ENCODE measurements at places on chromosomes 7 and 10. TPM values are rescaled to one million over a fixed set of nuclear protein-coding genes. Genes with fewer than 3 reads are reported as not detected.

VPS50 gene
- total RNA-seq, result 38.3 TPM

CPA5 gene
- total RNA-seq, result 1.5 TPM

DLX6 gene
- total RNA-seq, result 0.20 TPM

PSD gene
- 7.5 TPM for total RNA-seq

PRF1 gene
- 0.79 TPM for total RNA-seq

GTF2IRD1 gene
- 18.1 TPM for total RNA-seq

UTF1 gene
- total RNA-seq, result not detected

PAPOLB gene
- 0.30 TPM for total RNA-seq

AKR1B15 gene
- not detected for total RNA-seq

BAIAP2L1 gene
- total RNA-seq, result 7.6 TPM

CALML5 gene
- 133 TPM for total RNA-seq

SLC29A4 gene
- 4.9 TPM for total RNA-seq

ACTL6B gene
- not detected for total RNA-seq

CUBN gene
- 18.1 TPM for total RNA-seq

SOSTDC1 gene
- total RNA-seq, result 58.9 TPM

CPEB3 gene
- total RNA-seq, result 2.6 TPM

EPO gene
- total RNA-seq, result not detected

KAT6B gene
- 69.3 TPM for total RNA-seq

ASAH2 gene
- total RNA-seq, result 0.49 TPM

CTTNBP2 gene
- total RNA-seq, result 5.5 TPM

KCP gene
- total RNA-seq, result 1.4 TPM

SPAM1 gene
- total RNA-seq, result not detected

FKBP6 gene
- not detected for total RNA-seq

OR2A42 gene
- 0.10 TPM for total RNA-seq

CRYGN gene
- not detected for total RNA-seq

GRCh38 chr7:11491811-11492210, 340.2 kb downstream of the THSD7A start:
- DNase-seq, result no peak

GRCh38 chr7:113550966-113551365, 367.8 kb downstream of the PPP1R3A start:
- no peak for DNase-seq

GRCh38 chr7:43553999-43554398, 28.9 kb upstream of the STK17A start:
- no peak for DNase-seq

GRCh38 chr7:16492513-16493062, 27.1 kb upstream of the SOSTDC1 start:
- no peak for DNase-seq

- no peak for DNase-seq
These were observed 45.5 kb upstream of the PIK3CG start for GRCh38 chr7:106819546-106819945.

GRCh38 chr7:131690441-131690840, 134.0 kb upstream of the PODXL start:
- DNase-seq, result no peak

- no peak for DNase-seq
These were observed 161.0 kb downstream of the SEM1 start for GRCh38 chr7:96548664-96549063.

- DNase-seq, result no peak
These were observed 22.2 kb downstream of the MMS19 start for GRCh38 chr10:97475936-97476594.

DNA sequence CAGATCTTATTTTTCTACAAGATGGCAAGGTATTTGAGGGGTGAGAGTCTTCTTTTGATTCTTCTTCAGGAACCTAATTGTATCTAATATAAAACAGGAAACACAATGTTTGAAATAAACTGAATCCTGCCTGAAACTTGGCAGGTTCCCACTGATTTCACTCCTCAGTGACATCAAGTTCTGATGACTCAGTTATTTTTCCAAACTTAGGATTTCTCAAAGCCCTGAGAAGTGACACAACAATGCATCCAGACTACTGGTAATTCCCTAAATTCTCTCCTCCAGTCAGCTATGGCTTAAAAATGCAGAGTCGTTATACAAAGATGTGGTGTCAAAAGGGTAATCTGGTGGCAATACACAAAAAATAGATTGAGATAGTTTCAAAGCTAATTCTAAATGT, 80.9 kb downstream of the ABLIM1 start:
- DNase-seq, result no peak

DNA sequence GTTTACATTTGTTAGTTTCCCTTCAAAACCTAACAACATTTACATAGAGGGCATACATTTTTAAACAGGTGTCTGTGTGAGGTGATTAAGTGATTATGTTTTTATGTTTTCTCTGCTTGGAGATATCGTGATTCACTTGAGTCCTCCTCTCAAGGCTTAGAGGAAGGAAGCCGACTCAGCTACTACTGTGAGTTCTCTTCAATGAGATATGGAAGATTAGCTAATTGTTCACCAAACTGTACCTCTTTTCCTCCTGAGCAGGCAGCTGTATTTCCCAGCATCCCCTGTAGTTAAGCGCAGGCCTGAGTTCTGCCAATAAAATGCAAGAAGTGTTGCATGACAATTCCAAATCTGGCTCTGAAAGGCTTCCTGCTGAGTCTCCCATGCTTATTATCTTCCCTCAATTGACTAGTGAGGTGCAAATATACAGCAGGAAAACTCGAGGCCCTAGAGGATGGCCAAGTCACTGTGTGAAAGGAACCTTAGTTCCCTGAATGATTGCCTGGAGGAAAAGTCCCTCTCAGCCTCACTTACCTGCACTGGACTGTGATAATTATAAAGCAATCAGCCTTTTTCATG, 528.7 kb downstream of the GRM8 start:
- no peak for DNase-seq

DNA sequence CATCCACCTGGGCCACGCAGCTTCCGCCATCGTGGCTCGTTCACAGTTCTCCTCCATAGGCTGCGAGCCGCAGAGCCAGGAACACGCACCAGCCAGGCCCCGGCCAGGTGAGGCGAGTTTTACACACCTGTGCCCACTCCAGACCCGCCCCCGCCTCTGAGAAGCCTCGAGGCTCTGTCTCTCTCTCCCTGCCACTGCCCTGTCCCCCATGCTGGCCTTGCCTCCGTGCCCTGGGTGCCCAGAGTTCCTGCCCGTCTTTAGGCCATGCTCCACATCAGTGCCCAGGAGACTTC, 142.2 kb downstream of the SLIT1 start:
- DNase-seq, result no peak

GRCh38 chr7:12328888-12329770, 74.5 kb downstream of the VWDE start:
- no peak for DNase-seq

DNA sequence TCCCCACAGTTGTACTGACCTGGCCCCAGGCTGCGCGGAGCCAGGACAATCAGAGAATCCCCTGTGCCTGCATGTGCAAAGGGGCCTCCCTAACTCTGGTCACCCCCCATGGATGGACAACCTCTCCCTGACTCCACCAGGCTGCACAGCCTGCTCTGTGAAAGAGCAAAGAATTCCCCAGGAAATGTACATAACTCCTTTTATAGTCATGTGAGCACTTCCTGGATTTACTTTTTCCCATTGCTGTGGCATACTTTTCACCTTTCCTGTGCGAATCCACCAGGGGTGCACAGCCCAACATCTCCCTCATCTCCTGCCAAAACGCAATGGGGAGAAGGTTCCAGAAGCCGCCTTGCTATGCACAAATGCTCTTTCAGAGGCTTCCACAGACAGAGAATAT, 27.9 kb downstream of the FGFR2 start:
- no peak for DNase-seq

DNA sequence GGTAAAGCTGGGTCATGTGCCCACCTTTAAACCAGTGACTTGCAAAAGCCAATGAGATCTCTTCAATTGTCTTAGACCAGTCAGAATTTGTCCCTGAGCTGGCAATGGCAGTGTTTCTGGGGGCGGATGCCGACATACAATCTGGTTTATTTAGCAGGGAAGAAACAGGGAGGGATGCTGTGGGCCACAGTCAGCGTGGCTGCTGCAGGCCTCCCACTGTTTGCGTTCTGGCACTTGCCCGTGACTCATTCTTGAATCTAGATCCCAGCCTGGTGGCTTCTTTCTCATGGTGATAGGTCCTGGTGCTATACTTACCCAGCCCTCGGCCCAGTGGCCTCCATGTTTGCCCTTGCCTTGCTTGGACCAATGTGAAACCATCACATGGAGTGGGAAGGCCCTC, 3.1 kb upstream of the CPA1 start:
- DNase-seq, result no peak

- DNase-seq, result no peak
These were observed 156.1 kb downstream of the ADARB2 start for GRCh38 chr10:1581189-1581588.

DNA sequence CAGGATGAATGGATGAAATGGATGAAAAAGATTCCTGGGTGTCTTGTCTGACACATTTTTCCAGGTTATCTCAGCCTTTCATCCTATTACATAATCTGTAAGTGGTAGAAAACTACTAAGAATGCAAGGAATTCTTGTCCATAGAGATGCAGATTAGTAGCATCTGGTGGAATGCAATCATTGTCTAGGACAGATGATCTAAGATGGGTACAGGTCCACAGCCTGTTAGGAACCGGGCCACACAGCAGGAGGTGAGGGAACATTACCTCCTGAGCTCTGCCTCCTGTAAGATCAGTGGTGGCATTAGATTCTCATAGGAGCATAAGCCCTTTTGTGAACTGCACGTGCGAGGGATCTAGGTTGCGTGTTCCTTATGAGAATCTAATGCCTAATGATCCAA, 225.0 kb downstream of the CALN1 start:
- DNase-seq, result no peak

- no peak for DNase-seq
These were observed 13.5 kb upstream of the CSGALNACT2 start for GRCh38 chr10:43124574-43125273.

- no peak for DNase-seq
These were observed 228.7 kb upstream of the FZD8 start for GRCh38 chr10:35870665-35871310.

DNA sequence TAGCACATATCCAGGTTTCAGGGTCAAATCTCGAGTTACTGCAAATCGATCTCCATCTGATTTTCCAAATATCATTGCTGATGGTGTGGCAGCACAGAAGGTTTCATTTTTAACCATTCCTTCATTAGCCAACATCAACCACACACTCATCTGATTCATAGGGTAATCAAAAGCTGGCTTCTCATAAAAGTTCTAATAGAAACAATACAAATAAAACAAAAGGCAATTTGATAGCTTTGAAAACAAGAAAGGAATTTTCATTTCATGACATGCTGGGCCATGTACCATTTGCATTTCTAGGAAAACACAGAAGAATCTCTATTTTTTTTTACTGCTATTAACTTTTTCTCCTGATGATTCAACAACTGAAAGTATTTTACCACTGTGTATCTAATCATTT, 147.7 kb upstream of the SLC26A5 start:
- no peak for DNase-seq

DNA sequence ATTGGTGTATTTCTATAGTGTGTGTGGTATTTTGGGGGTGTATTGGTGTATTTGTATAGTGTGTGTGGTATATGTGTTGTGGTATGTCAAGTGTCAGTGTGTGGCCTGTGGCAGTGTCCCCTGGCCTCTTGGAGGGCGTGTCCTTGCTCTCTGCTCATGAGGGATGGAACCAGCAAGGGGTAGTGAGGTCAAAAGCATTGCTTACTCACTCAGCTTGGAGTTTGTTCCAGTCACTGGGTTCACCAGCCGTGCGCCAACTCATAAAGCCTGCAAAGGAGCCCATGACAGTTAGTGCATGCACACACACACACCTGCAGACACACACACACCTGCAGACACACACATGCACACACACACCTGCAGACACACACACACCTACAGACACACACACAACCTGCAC, 4.3 kb upstream of the TRPV6 start:
- DNase-seq, result no peak

DNA sequence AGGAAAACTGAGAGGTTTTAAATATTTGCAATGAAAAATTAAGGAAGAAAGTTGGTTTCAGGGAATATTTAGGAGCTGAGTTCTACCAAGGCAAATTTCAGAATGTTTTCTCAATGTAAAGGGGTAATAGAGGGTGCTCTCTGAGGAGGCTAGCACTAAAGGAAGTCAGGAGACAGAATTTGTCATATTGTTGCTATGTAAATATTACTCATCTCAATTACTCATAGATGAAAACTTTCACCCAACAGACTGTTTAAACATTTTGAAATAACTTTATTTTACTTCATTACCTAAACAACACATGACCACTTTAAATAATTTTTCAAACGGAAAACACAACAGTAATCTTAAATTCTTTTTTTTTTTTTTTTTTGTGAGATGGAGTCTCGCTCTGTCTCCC, 274.8 kb upstream of the NRG3 start:
- no peak for DNase-seq

DNA sequence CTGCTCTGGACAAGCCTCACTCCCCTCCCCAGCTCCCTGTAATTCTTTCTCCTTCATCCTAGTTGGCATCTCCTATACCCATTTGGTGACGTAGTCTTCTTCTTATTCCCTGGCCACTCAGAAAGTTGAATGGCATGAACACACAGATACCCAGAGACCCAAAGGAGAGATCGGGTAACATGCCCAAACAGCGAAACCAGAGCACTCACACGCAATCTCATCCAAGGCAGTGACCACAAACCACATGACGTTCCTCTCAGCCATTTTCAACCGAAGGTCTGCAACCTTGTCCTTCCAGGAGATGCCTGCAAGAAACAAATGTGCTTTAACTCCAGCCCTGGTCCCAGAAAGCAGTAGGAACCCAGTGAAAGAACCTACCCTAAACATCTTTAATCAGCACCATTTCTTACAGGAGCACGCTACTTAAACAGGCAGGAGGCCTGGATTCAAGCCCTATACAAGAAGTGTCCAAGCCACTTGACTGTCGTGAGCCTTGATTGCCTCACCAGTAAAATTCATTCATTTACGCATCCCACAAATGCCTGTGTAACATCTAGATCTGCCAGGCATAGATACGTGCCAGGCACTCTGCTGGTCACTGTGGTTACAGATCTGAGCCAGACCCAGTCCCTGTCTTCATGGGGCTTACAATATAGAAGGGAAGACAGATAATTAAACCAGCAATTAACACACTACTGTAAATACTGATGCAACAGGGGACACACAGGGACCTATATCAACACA, 37.1 kb downstream of the XPNPEP1 start:
- no peak for DNase-seq

DNA sequence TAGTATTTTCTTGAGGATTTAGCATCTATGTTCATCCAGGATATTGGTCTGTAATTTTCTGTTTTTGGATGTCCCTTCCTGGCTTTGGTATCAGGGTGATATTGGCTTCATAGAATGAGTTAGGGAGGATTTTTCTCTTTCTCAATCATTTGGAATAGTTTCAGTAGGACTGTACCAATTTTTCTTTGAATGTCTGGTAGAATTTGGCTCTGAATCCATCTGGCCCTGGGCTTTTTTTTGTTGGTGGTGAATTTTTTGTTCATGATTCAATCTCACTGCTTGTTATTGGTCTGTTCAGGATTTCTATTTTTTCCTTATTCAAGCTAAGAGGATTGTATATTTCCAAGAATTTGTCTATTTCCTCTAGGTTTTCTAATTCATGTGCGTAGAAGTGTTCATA, 192.7 kb downstream of the KIF20B start:
- DNase-seq, result no peak
